ENCODE measurements at places on chromosomes 6 and 20.
A peak's percentile ranks its signal among the peaks of the same experiment; 100 is the strongest.

GRCh38 chr6:43242908-43243663 is at the start of gene TTBK1:
Gene TTBK1, plus strand, starts transcription at chr6:43243481. Its CDS starts 3,180 bp downstream, at chr6:43246661.
- peak; percentile 17 for DNase-seq

GRCh38 chr6:122736163-122736562 is 43.4 kb upstream of the FABP7 start:
- no peak for DNase-seq

- no peak for DNase-seq
Measured at GRCh38 chr6:146985111-146985510, 219.1 kb upstream of the STXBP5 start.

GRCh38 chr6:112193117-112193516 is 61.2 kb downstream of the LAMA4 start:
- DNase-seq, result no peak

- DNase-seq, result no peak
Measured at GRCh38 chr20:21259346-21259745, 43.8 kb upstream of the XRN2 start.

DNA sequence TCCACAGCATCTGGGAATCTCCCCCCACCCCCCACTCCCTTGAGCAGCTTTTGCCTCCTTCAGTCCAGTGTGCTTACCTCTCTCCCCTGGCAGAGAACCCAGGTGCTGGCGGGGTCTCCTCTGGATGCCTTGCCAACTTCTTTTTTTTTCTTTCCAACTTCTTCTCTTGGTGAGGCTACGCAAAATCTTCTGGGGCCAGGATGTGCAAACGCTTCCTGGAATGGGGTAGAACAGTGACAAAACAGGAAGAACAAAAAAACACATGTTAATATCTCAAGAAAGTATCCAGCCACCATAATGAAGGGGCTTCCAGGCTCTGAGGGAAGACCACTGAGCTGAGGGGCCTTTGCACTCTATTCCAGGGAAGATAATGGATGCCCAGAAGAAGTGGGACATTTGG is 53.9 kb upstream of the DDR1 start:
- DNase-seq, result no peak

DNA sequence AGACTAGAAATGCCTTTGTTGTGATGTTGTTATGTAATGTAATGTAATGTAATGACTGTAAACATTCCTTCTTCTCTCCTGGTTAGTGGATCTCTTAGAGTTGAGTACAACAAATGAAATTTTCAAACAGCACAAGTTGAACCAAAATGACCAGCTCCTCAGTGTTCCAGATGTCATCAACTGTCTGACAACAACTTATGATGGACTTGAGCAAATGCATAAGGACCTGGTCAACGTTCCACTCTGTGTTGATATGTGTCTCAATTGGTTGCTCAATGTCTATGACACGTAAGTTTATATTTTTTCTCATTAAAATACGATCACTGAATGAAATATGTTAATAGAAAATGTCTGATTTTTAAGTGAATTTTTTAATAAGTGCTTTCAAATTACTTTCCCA is 496.7 kb downstream of the UTRN start:
- no peak for DNase-seq

DNA sequence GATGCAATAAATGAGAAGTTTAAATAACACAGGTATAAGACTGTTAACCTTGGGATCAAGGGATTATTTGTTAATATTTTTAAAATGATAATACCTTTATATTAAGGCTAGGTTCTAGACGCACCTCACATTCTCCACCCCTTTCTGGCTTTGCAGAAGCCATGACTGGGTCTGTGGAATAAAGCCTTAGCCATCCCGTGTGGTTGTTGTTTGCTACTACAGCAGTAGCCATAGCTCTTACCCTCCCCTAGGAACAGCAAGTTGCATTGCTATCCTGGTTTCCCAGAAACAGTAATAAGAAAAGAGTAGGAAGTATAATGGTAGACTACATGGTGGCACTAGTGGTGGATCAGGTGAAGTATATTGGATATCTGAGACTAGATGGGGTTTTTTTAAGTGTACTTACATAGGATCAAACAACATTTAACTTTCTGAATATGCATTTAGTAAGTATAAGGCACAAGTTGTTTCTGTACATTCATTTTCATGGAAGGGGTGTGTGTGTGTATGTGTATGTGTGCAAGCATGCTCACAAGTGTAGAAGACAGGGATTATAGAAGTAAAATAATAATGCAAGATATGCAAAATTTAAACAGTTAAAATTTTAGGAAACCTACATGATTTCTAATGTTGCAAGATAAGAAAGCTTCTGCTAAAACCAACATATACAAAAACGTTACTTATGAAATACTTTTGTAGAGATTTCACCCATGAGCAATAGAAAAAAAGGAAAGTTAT is 384.2 kb downstream of the PRKN start:
- no peak for DNase-seq

Data from stimulated activated naive CD4-positive, alpha-beta T cell treated with Interleukin-2 at 50 U/mL for 16 hours (primary cell).